Activated T-helper 1 cell treated with Interleukin-2 at 50 U/mL for 16 hours (primary cell): ENCODE measurements at places on chromosomes 7 and 10.
A peak's percentile ranks its signal among the peaks of the same experiment; 100 is the strongest.

GRCh38 chr7:142880876-142881505, 4.6 kb downstream of the TRPV6 start:
- no peak for DNase-seq

DNA sequence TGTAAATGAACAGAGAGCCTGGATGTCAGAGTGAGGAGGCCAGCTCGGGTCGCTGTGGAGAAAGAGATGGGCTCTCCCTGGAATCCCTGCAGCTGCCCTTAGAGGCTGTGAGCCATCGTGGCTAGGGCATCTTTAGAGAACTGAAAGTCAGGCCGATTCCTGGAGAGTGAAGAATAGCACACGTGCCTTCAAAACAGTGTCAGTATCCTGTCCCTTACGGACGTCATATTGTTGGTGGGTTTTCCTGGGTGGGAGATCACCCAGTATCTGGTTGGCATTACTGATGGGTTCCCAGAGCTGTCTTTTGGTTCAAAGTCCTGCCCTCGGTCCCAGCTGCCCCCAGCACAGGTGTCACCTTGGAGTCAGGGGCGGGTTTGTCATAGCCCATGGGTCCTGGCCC, 25.3 kb downstream of the IKZF1 start:
- no peak for DNase-seq

GRCh38 chr10:69829775-69830174, 28.1 kb downstream of the COL13A1 start:
- DNase-seq: no peak

DNA sequence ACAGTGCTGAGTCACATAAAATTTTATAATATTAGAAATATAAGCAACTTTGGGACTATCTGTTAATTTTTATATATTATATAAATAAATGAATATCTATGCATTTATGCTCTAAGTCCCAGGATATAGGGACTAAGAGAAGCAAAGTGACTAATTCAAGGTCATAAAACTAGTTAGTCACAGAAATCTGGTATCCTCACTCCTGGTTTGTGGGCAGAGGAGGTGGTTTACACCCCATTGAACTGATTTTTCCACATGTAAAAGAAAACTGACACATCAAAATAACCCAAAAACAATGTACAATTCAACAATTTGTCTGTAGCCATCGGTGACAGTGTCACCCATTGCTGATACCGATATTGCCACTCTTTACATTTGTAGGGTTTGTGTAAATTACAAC, 3.0 kb downstream of the PCLO start:
- DNase-seq: no peak

- DNase-seq: no peak
These were observed 22.6 kb upstream of the CREB5 start for GRCh38 chr7:28389504-28390395.

- DNase-seq: no peak
These were observed 8.6 kb downstream of the SCIN start for GRCh38 chr7:12578930-12579640.

DNA sequence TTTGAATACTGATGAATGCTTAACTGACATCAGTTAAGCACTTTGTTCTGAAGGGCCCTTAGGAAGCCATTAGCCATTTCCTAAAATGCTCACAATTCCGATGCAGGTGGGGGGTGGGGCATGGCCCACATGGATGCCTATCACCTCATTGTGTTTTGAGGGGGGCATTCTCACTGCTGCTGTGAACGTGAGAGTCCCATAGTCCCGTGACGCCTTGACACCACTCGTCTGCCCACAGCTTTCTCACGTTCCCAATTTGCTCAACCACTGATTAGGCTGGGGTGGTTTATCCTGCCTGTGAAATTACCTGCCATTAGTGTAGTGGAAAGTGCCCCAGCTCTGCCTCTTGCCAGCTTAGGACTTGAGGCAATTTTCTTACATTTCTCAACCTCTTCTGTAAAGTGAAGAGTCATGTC, 31.9 kb downstream of the DUSP5 start:
- no peak for DNase-seq

- no peak for DNase-seq
These were observed 624.8 kb downstream of the GRID1 start for GRCh38 chr10:85741626-85742300.

GRCh38 chr7:461453-462172, 58.0 kb downstream of the PDGFA start:
- DNase-seq: no peak

DNA sequence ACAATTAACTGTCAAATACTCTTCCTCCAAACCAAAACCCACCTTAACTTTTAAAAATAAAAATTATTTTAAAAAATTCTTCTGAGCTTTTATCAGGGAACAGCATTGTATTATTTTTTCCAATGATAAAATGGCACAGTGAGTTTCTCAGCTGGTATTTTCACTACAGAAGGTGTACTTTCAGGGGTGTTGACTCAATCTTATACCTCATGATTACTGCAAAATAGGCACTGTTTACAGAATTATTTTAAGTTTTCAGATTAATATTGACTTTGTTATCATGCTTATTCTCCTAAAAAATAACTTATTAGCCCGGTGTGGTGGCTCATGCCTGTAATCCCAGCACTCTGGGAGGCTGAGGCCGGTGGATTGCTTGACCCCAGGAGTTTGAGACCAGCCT, 24.3 kb downstream of the RHEB start:
- no peak for DNase-seq

- DNase-seq: no peak
These were observed 551.7 kb upstream of the POT1 start for GRCh38 chr7:125481323-125481722.

- no peak for DNase-seq
These were observed 1.2 kb upstream of the ADD3 start for GRCh38 chr10:110006358-110007160.

DNA sequence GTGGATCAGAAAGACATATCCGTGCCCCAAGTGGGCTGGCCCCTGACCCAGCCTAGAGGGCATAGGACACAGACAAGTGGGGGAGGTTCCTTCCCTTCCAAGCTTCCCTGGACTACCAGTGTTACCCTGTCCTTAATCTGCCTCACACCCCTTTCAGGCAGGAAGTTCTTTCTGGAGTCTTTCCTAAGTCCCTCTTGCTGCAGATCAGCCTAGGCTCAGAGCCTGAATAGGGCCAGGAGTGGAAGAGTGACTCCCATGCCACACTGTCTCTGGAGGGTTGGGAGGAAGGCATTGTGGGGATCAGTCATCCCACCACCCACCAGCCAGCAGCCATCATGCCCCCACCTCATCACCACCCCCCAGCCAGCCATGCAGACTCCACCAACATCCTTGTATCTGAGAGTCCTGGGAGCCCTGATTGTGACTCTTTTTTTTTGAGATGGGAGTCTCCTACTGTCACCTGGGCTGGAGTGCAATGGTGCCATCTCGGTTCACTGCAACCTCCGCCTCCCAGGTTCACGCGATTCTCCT, 22.6 kb downstream of the POLL start:
- no peak for DNase-seq

GRCh38 chr10:128304271-128304670, 178.0 kb upstream of the MKI67 start:
- DNase-seq: no peak

DNA sequence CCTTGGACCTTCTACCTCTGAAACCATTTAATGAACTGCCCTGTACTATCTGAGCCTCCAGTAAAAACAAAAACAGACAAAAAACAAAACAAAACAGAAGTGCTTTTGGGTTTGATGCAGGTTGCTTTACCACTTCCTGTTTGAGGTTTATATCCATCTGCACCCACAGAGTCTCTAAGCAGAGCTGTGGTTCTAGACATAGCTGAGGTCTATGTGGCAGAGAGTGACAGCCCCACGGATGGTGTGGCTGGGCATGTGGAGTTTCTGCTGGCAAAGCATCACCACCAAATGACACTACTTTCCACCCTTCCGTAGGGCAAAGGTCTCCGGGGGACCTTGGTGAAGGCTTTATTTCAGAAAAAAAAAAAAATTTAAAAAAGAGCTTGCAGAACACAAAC, 754.2 kb downstream of the GRID1 start:
- DNase-seq: peak; percentile 15

DNA sequence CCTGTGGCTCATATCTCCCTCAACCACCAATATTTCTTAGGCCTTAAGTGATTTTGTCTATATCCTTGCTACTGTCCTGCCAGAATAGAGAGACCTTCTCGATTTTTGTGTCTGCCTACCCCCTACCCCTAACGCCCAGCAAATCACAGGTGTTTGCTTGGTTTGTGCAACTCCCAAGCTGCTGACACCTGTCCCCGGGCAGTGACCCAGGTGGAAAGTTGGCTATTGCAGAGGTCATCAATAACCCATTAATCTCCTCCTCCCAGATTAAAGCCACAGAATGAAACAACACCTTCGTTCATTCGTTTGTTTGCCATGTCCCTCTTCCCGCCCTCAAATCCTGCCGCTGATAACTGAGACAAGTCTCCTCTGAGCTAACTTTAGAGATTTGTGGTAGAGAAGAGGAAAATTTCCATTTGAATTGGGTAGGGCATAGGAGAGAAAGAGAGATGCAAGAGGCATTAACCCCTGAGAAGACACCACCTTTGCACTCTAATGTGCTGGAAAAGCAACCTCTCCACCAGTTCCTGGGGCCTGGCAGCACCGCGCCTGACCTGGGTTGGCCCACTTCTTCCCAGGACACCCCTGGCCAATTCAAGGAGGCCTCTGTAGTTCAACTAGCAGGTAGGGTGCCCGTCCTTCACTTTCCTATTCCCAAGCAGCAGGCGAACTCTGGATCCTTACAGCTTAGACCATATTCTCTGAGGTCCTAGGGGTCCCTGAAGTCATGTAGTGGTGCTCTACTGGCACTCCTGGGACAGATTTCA, 3.0 kb downstream of the NEUROG3 start:
- DNase-seq: no peak

DNA sequence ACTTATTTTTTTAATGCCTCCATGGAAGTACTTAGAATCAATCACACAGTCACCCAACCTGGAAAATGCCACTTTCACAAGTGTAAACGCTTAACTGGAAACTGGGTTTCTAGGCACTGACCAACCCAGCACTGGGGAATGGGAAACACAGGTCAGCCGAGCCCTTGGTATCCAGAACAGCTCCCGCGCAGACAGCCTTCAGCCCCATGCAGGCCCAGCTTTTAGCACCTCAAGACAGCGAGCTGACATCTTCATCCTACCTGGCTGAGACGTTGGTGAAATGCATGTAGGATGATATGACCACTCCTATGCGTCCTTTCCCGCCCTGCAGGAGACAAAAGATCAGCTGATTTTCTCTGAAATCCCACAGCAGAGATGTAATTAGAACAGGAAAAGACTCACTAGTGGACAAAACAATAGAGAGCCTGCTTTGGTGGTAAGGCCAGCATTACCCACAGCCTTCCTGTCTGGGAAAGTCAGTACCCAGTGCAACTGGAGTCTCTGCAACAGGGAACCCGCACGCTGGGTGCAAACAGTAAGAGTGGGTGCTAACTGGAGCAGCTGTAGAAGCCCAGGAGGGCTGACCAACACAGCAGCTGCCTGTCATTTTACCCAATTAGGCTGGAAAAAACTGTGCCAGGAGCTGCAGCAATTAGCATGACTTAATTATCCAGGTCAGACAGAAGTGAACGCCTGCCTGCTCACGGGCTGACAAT, 153.7 kb downstream of the TNS3 start:
- DNase-seq: no peak

DNA sequence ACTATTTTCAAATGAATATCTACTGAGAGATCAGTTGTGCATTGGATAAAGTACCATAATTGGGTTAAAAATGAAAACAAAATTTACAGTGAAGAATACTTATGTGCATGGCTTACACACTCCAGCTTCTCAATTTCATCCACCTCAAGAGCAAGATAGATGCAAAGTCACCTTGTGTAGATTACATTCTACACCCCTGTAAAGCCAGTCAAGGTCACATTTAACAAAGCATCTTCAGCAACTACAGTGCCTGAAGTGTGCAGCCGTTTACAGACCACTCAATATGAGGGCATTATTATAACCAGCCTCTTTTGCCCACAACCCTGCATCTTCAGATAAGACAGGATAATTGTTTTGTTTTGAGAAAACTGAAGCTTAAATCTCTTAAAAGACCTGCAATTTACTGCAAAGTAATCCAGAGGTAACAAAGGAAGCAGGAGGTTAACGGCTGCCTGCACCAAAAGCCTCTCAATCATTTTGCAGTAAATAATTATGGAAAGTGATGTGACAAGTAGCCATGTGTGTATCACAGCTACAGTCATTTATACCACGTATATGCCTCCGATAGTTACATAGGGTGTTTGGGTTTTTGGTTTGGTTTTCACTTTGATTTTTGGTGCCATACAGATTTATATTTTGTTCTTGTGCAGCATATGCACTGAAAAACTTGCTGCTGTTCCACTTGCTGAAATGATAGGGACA, 4.9 kb downstream of the PURB start:
- DNase-seq: no peak

DNA sequence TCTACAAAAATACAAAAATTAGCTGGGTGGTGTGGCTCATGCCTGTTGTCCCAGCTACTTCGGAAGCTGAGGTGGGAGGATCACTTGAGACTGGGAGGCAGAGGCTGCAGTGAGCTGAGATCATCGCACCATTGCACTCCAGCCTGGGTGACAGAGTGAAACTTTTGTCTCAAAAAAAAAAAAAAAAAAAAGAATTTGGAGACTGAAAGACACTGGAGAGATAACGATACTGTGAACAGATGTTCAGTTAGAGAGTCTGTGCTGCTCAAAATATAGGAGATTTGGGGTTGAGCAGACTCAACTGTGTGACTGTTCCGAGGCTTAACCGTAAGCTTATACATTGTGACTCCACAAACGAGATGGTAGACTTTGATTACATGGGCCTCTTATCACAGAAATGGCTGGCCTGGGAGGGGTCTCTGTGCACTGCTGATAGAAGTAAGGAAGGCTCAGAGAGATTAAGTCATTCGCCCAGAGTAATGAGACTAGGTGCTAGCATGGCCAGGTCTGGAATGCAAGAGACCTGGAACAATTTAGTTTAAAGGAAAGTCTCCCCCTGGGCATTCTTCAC, 19.4 kb downstream of the WBP1L start:
- DNase-seq: no peak

GRCh38 chr7:777728-778078, 50.6 kb upstream of the PRKAR1B start:
- DNase-seq: no peak

GRCh38 chr7:33773053-33773452, 132.3 kb upstream of the BMPER start:
- DNase-seq: no peak

- no peak for DNase-seq
These were observed 49.5 kb downstream of the FAM53B start for GRCh38 chr10:124694481-124695220.

DNA sequence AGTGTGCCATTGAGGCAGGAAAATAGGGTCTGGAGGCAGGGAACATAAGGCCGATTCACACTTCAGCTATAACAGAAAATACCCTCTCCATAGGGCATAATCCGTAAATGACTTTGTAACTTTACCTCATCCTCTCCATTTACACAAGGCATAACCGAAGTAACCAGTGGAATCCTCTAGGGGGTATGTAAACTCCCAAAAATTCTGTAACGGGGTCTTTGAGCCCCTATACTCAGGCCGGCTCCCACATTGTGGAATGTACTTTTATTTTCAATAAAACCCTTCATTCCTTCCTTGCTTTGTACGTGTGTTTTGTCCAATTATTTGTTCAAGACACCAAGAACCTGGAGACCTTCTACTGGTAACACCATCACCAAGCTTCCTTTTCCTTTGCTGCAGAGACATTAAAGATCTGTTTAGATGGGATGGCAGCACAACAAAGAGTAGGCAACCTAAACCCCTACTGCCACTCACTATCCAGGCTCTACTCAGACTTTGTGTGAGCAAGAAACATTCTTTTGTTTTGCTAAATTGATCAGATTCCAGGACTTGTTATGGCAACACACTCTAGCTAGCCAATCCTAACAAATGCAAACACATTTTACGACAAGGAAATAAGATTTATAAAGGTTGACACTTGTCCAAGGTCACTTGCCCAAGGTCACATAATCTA, 99.3 kb downstream of the DGKI start:
- DNase-seq: no peak
